HepG2 (cell line): ENCODE measurements at places on chromosomes 2 and 18. TPM values are rescaled to one million over a fixed set of nuclear protein-coding genes. Genes with fewer than 3 reads are reported as not detected.
A peak's percentile ranks its signal among the peaks of the same experiment; 100 is the strongest.

DNA sequence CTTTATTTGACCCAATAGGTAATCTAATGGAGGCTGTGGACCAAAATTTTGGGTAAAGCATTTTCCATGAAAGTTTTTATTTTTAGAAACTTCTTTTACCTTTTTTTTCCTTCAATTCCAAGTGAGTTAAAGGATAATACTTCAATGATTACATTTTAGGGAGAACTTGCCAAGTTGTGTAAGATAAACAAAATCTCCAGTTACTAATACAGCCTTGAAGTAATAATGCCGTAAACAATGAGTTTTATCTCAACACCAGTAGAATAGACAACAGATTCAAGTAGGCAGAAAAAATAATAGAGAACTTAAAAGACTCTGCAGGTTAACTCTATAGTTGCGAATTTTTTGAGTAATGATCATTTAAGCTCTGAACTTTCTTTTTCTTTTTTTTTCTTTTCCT, 807.4 kb downstream of the CNTNAP5 start:
- no peak for DNase-seq

DNA sequence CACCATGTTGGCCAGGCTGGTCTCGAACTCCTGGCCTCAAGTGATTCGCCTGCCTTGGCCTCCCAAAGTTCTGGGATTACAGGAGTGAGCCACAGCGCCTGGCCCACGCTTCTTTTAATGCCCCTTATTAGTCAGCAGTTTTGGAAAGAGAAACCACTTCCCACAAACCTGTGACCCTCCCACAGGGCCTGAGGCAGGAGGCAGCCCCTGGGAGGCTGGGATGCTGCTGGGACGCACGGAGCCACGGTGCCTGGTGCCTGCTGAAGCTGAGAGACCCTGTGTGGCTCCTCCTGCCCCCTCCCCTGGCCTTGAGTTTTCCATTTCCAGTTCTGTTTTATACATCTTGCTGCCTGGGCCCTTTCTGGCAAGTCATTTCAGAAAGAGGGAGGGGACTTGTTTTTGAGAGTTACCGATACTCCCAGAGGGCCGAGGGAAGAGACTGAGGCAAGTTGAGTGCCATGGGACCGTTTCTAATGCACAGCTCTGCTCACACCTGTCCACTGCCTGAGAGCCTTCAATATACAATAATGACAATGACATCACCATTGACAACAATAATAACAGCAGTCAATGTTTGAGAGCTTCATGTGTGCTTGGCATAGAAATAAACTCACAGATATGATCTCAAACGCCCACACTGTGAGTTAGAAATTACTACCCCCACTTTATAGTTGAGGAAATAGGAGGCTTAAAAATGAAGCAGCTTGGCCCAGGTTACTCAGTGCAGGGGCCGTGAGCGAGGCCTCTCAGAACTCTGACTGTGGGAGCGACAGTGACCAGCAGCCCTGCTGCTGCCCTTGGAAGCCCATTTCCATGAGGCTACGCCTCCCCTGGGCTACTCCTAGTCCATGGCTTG, 78.1 kb upstream of the YWHAQ start:
- no peak for DNase-seq

The STPG4 gene
- 0.11 and 0.20 TPM in 2 replicates for polyA plus RNA-seq

GRCh38 chr2:182404092-182404491, 22.7 kb downstream of the PDE1A start:
- no peak for DNase-seq

DNA sequence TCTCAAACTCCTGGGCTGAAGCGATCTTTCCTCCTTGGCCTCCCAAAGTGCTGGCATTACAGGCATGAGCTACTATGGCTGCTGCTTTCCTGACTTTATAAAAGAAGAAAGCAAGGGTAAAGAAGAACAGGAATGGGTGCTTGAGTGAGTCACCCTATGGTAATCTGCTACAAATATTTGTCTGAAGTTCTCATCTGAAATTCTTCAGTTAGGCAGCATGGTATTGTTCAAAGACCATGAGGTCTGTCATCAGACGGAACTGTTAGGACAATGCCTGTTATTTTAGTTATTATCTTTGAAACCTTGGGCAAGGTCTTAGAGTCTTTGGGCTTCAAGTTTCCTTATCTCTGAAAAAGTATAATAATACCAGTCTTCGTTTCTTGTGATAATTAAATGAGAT, 695.8 kb downstream of the RNF144A start:
- DNase-seq, result peak; percentile 20

- DNase-seq, result no peak
These were observed 7.8 kb upstream of the SCYGR1 start for GRCh38 chr2:227395556-227395955.

The SERPINB3 gene
- not detected in 2 replicates for polyA plus RNA-seq

The FLACC1 gene
- 0.51 and 0.59 TPM in 2 replicates for polyA plus RNA-seq

The EFR3B gene
- polyA plus RNA-seq, result 0.42 TPM in 2 replicates

GRCh38 chr18:49228187-49228586, 232.3 kb downstream of the DYM start:
- DNase-seq, result no peak

DNA sequence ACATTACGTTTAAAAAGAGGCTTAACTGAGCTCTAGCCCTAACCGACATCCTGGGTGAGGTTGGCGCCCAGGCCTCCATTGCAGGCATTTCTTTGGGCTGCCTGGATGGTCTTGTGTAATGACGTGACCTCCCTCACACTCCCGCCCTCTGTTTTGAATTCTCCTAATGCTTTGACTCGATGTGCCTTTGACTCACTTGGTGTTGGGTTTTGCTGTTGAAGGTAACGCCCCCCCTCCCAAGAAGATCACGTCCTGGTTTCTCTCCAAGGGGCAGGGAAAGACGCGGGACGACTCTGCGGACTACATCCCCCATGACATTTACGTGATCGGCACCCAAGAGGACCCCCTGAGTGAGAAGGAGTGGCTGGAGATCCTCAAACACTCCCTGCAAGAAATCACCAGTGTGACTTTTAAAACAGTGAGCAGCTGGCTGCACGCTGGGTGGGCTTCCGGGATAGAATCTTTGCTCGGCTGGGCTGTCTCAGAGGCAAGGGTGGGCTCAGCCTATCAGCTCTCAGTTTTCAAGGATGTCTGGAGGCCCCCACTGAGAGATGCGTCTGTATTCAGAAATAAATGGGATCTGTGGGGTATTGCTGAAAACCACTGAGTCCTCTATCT, 87.9 kb upstream of the ATG16L1 start:
- DNase-seq, result no peak
